ENCODE measurements at places on chromosomes 7 and 10. TPM values are rescaled to one million over a fixed set of nuclear protein-coding genes. Genes with fewer than 3 reads are reported as not detected.
A peak's percentile ranks its signal among the peaks of the same experiment; 100 is the strongest.

DNA sequence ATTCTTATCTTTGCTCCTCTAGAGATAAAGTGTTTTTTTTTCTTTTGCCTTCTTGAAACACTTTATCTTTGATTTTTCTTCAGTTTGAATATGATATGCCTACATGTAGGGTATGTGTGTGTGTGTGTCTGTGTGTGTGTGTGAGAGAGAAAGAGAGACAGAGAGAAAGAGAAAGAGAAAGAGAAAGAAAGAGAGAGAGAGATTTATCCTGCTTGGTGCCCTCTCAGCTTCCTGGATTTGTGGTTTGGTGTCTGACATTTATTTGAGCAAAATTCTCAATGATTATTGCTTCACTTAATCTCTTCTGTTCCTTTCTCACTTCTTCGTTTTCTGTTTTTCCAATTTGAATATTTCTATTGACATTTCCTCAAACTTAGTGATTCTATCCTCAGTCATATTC is 60.3 kb downstream of the RAB18 start:
- peak; percentile 9 for DNase-seq

- no peak for DNase-seq
Measured at GRCh38 chr10:76311752-76312636, 880.6 kb downstream of the LRMDA start.

DNA sequence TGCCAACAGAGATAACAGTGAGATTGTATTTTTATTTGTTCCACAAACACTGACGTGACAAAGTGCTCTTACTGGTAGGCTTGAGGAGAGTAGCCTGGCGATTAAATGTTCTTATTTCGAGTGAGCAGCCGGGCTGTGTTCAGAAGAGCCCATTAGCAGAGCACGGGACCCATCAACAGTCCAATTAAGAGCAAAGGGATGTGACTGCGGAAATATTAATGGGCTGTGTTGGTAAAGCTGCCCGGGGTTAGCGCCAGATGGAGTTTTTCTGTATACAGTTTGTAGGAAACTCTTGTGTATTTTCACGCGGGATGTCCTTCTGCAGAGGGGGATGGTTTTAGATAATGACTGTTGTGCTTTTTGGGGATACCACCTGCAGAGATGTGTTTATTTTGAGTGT is 104.3 kb downstream of the KIAA1217 start:
- no peak for DNase-seq

- no peak for DNase-seq
Measured at GRCh38 chr7:137703291-137704010, 143.3 kb downstream of the DGKI start.

DNA sequence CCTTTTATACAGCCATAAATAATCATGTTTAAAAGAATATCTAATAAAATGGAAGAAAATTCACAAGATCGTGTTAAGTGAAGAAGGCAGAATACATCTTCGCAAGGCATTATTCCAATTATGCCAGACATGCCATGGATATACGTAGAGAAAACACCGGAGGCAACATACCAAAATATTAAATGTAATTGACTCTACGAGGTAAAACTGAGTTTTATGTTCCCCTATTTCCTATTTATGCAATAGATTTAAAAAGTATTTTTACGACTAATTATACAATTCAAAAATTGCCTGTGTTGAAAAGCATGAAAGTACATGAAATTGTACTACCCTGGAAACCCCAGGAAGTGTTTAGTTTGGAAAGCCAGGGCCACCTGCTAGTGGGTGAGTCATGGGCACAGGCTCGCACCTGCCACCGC is 936 bp upstream of the REPIN1 start:
- no peak for DNase-seq

GRCh38 chr10:99685597-99685967 is 26.3 kb downstream of the ENTPD7 start:
- no peak for DNase-seq

- no peak for DNase-seq
Measured at GRCh38 chr7:12152196-12152918, 58.7 kb upstream of the TMEM106B start.

ITIH2 gene
- not detected for total RNA-seq

WDFY4 gene
- total RNA-seq: 0.33 TPM

C7orf57 gene
- not detected for total RNA-seq

SPDYE18 gene
- total RNA-seq: 1.9 TPM

SSBP1 gene
- total RNA-seq: 86.4 TPM
